Cerebellar nuclear complex (tissue), 1 donor: ENCODE measurements at places on chromosomes 2 and 18.
A peak's percentile ranks its signal among the peaks of the same experiment; 100 is the strongest.

- no peak for DNase-seq
Measured at GRCh38 chr18:31269566-31269965, 48.4 kb upstream of the DSG1 start.

GRCh38 chr2:68231061-68231372 is 21.3 kb downstream of the PPP3R1 start:
- no peak for DNase-seq

DNA sequence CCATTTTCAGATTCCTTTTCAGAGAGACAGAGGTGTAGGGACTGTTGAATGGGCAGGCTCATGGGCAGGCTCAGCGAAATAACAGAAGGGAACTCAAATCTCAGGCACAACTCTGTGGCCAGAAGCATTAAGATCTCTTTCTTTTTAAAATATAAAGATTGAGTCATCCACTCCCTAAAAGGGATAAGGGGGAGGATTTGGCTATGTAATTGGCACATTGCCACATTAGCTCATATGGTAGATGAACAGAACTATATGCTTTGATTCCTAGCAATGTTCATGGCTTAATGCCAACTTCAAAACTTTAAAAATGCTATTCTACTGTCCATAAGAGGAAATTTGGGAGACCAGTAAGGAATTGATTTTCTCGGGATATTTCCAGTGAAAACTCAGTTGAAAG is 53.8 kb upstream of the SLC5A7 start:
- DNase-seq: no peak

- DNase-seq: no peak
Measured at GRCh38 chr2:96663829-96664228, 21.3 kb downstream of the FER1L5 start.

- DNase-seq: no peak
Measured at GRCh38 chr2:20589975-20590703, 60.8 kb downstream of the HS1BP3 start.

DNA sequence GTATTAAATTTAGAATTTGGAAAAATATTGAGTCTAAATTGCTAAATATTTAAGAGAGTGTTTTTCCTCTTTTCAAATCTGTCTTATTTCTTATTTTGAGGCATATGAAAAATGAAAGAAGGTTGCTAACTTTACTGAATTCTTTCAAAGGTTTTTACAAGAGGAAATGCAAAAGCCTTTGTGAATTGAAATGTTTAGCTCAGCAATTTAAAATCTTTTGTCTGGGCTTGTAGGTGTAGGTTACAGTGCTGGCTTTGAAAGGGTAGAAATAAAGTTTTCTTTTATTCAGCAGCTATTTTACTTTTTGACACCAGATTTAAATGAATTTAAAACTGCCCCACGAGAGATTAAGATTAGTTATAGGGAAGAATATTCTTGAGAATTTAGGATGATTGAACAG is 192.0 kb downstream of the CDH7 start:
- DNase-seq: no peak

DNA sequence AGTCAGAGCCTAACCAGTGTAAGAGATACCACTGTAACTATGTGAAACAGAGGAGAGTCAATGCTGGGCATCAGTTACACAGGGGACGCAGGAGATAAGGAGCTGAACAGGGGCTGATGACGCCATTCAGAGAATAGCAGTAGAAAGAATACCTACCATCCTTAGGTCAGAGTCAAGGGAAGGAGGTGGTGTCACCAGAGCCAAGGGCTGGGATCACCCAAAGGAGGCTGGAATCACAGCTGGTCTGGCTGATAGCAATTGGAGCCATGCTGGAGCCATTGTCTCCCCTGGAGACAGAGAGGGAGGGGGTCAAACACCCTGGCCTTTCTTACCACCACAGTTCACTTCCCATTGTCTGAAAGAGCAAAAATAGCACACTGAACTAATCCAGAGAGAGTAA is 37.3 kb upstream of the C18orf32 start:
- DNase-seq: no peak

GRCh38 chr18:42401131-42401673 is 446.2 kb downstream of the PIK3C3 start:
- no peak for DNase-seq

GRCh38 chr2:162258169-162258568 is 14.9 kb upstream of the FAP start:
- no peak for DNase-seq

GRCh38 chr2:37558623-37559022 is 112.8 kb downstream of the CDC42EP3 start:
- DNase-seq: no peak

- DNase-seq: no peak
Measured at GRCh38 chr2:134132490-134132857, 121.4 kb upstream of the MGAT5 start.

DNA sequence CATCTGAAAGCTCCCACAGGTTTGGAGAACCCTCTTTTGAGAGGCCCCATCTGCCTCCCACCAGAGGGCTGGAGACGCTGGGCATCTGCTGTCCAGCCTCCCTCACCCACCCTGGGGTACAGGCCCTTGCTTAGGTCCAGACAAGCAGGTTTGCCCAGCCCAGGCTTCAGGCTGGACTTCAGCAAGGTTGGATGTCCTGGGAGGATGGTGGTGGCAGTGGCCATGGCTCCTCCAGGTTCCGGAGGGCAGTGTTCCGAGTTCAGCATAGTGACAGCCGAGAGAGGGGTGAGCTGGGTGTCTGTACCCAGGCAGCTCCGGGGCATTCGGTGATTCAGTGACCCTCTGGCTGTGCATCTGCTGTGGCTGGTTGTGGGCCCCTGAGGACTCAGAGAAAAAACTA is 58.2 kb upstream of the HDAC4 start:
- no peak for DNase-seq

GRCh38 chr2:191929288-191929687 is 82.4 kb upstream of the CAVIN2 start:
- DNase-seq: no peak

DNA sequence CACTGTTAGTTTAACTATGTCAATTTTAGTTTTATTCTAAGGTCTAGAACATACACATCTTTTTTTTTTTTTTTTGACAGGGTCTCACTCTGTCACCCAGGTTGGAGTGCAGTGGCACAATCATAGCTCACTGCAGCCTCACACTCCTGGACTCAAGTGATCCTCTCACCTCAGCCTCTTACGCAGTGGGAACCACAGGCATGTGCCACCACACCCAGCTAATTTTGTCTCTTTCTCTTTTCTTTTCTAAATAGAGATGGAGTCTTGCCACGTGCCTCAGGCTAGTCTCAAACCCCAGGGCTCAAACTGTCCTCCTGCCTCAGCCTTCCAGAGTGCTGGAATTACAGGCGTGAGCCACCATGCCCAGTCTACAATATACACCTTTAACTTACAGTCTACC is 69.5 kb upstream of the CHRNA1 start:
- DNase-seq: no peak

DNA sequence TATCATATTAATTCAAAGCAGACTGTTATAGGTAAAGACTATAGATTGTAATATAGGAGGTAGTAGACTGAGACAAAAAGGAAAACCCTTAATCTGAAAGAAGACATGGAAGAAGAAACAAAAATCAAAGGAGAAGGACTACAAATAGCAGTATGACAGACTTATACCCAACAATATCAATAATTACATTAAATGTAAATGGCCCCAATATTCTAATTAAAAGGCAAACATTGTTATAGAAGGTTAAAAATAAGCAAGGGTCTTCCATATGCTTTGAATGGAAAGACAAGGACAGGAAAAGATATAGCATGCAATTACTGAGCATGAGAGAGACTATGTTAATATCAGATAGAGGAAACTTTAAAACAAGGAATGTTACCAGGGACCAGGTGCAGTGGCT is 109.5 kb upstream of the BCL2L11 start:
- DNase-seq: no peak

- no peak for DNase-seq
Measured at GRCh38 chr2:161199912-161200701, 39.9 kb downstream of the TANK start.

- no peak for DNase-seq
Measured at GRCh38 chr2:236555481-236555880, 14.1 kb upstream of the ACKR3 start.

DNA sequence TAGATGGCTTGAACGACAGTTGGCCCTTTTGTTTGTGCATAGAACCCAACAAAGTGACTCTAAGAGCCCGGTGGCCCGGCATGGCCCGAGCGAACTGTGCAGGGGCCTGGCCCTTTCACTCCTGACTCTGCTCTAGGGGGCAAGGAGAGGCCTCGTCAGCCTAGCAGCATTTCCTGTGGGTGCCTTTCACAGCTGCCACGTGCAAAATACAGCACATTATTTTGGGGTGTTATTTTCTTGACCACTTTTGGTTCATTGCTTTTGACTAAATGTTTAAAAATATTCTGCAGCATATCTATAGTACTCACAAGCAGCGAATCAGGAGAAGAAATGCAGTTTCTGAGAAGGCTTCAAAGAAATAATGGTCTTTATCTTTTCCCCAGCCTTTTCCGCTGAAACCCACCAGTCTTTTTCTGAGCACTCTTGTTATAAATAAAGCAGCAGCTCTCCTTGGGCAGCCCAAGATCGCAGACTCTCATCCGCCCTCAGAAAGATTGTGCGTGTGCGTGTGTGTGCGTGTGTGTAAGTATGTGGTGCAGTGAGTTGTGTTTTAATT is 31.3 kb downstream of the DGKD start:
- no peak for DNase-seq

DNA sequence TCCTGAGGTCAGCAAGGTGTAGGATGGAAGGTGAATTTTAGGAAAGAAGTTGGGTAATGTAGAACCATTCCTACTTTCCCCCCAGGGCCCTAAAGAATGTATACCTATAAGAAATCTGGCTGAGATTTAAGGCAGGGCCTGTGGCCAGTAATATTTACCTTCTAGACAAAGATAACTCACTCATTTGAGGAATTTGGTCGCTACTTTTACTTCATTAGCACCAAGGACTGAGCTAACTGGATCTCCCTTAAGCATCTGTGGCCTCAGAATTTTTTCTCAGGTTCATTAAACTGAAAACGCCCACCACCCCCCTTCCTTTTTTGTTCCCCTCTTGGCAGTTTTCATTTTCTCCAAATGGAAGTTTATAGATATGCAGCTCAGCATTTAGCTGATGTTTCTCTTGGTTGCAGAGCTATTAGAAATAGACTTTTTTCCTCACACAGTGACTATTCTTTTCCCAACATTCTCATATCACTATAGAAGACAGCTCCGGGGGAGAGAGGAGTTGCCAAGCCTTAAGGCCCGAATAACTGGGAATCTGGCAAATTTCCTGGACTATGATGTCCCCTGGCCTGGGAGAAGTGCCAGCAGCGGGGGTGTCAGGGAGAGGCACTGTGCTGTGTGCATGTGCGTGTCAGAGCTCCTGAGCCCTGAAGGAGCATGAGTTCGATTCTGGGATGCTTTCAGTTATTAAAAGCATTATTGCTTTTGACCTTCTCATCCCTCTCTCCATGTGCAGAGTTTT is 310.9 kb downstream of the PRKCE start:
- DNase-seq: peak; percentile 25

- DNase-seq: no peak
Measured at GRCh38 chr2:239250216-239251081, 150.4 kb downstream of the HDAC4 start.

DNA sequence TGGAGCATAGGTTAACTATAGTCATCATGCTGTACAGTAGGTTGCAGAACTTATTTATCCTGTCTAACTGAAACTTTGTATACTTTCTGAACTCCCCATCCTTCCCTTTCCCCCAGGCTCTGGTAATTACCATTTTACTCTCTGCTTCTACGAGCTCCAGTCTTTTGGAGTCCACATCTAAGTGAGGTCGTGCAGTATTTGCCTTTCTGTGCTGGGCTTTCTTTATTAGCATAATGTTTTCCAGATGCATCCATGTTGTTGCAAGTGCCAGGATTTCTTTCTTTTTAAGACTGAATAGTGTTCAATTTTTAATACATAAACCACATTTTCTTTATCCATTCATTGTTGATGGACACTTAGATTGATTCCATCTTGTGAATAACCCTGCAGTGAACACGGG is 464.1 kb downstream of the TGIF1 start:
- no peak for DNase-seq

DNA sequence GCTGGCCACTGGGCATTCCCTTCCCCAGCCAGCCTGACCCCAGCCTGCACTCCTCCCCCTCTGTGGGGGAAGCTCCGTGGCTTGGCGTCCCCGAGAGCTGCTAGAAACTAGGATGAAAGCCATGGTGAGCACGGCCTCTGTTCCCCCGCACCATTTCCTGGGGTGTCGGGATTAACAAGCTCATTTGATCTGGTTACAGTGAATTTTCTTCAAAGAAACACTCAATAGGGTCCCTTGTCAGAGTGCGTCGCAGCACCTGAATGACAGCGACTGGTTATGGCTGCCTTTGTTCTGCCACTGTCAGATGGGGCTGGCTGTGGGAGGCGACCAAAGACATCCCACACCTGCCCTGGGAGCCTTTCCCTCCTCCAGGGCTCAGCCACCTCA is 7.7 kb upstream of the ALPI start:
- no peak for DNase-seq

DNA sequence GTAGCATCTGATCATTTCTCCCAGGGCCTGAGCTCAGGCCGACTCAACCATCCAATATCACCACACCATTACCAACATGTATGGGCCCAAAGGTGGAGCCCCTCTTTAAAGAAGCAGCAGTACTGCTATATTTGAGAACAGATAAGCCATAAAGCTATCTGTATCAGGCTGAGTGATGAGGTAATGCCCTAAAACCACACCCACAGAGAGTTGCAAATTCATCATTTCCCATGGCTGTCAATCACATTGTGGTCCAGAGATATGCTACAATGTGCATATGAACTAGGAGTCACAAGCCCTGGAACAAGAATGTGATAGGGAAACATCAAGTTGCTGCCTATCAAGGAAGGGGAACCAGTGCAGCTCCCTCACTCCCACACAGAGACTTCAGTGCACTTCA is 52.6 kb upstream of the GALNT13 start:
- DNase-seq: no peak

DNA sequence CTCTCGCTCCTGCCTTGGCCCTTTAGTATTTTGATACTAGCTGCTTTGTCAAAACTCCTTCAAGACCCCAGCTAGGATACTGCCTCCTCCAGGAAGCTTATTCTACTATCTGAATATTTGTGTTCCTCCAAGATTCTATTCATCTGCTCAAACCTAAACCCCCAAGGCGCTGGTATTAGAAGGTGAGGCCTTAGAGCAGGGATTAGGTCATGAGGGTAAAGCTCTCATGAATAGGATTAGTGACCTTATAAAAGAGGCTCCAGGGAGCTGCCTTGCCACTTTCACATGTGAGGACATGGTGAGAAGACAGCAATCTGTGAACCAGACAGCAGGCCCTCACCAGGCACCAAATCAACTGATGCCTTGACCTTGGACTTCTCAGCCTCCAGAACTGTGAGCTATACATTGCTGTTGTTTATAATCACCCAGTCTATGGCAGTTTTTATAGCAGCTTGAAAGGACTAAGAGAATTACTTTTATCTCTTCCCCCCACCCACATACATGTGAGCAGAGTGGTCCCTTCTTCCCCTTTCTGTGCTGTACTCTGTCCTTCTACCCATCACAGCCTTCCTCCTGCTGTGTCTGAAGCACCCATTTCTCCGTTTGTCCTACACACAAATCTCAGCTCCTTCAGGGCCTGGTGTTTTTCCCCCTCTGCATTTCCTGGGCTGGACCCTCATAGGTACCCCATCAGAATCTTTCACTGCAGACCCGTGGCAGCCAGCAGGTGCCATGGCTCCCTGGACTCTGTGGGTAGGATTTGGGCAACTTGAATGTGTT is 54.5 kb downstream of the HS1BP3 start:
- no peak for DNase-seq
